CD4-positive, alpha-beta T cell treated with Interleukin-15 for 1 hour (primary cell): ENCODE measurements at places on chromosomes 5 and 9.

GRCh38 chr5:129903466-129904101 is 681 bp upstream of the CHSY3 start:
- no peak for DNase-seq

- no peak for DNase-seq
Observed at GRCh38 chr9:78830301-78830700, 533.4 kb downstream of the PSAT1 start.

DNA sequence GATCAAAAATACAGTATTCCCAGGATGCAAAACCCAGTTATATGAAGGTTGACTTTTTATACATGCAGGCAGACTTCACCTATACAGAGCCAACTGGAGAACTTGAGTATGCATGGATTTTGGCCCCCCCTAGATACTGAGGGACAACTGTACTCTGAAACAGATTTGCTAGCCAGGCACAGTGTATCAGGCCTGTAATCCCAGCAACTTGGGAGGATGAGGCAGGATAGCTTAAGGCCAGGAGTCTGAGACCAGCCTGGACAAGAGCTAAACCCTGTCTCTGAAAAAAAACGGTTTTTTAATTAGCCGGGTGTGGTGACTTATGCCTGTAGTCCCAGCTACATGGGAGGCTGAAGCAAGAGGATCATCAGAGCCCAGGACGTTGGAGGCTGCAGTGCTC is 21.9 kb downstream of the PTBP3 start:
- no peak for DNase-seq

DNA sequence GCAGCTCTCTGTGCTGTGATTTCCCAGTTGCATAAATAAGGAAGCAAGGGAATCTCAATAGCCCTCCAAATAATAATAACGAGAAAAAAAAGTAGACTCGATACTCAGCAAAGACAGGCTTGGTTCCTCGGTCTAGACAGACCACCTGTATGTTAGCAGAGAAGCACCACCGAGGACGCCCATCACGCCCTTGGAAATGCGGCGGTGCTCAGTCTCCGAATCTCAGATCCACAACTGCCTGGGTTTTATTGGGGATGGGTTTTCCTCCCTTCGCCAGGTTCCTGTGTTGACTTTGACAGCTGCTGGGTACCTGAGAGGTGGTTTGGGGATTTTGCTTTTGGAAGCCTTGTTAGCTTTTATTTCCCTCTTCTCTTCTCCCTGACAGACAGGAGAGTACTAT is 7.2 kb downstream of the DAB2IP start:
- DNase-seq: no peak

GRCh38 chr5:150948539-150948938 is 43.8 kb upstream of the ZNF300 start:
- DNase-seq: no peak

- no peak for DNase-seq
Observed at GRCh38 chr5:152623951-152624350, 218.9 kb upstream of the NMUR2 start.

- DNase-seq: no peak
Observed at GRCh38 chr9:94922098-94922607, 195.7 kb downstream of the AOPEP start.

DNA sequence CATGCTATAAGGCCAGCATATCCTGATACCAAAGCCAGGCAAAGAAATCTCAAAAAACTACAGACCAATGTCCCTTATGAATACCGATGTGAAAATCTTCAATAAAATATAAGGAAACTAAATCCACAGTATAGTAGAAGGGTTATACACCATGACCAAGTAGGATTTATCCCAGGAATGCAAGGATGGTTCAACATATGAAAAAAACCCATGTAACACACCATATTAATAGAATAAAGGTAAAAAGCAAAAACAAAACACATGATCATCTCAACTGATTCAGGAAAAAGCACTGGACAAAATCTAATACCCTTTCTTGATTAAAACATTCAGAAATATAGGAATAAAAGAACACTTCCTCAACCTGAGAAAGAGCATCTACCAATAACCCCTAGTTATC is 6.1 kb downstream of the FBXL17 start:
- no peak for DNase-seq

GRCh38 chr9:124950050-124950718 is 9.3 kb upstream of the GOLGA1 start:
- DNase-seq: no peak

DNA sequence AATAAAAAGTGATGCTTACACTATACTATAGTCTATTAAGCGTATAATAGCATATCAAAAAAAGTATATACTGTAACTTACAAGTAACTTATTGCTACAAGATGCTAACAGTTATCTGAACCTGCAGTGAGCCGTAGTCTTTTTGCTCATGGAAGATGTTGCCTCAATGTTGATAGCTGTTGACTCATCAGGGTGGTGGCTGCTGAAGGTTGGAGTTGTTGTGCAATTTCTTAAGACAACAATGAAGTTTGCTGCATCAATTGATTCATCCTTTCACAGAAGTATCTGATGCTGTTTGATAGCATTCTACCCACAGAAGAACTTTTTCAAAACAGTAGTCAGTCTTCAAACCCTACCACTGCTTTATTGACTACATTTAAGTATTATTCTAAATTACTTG is 7.8 kb upstream of the C9orf40 start:
- no peak for DNase-seq

DNA sequence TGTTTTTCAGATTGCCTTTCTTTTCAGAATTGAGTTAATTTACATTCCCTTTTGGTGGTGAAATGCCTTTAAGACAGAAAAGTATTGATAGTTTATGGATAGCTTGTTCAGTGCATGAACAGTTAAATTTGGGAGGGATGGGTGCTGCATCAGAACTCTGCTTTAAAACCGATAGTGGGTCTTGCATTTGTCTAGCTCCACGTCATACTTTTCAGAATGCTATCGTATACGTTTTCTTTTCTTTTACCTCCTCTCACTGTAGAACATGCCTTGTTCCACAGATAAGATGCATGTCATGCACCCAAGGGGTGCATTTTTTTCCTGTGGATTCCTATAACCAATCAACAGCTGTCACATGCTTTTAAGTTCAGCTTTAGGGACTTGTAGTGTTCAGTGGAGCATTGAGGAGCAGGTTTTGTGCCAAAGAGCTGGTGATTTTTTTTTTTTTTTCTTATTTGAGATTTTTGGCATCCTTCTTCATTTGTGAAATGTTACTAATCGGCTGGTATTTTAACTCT is 2.3 kb downstream of the SLC44A1 start:
- DNase-seq: no peak

GRCh38 chr9:122056484-122056883 is 36.6 kb downstream of the TTLL11 start:
- no peak for DNase-seq

GRCh38 chr9:13089666-13090065 is 189.8 kb downstream of the MPDZ start:
- DNase-seq: no peak

DNA sequence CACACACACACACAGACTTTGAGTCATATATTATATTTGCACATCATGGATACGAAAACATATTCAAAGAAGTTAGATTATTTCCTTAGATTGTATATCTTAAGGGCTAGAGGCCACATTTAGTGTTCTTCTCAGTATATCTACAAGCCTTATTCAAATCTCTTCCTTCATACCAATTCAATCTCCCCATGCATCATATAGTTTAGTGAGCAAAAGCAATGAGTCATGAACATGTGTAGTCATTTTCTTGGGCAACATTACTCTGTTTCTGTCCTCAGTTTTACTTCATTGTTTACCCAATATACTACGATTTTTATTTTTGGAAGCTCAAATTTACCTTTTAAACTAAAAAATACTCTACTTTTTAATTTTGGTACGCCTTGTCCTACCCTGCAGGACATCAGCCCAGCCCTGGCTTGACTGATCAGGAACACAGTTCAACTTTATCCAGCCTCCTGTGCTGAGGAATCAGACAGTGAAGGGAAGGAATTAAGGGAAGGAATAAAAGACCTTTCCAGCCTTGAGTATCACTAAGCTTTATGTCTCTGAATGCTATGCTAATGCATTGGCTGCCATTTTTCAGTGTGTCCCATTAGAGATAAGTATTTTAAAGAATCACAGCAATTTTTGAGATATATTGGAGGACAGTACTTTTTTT is 101.7 kb upstream of the FST start:
- no peak for DNase-seq

DNA sequence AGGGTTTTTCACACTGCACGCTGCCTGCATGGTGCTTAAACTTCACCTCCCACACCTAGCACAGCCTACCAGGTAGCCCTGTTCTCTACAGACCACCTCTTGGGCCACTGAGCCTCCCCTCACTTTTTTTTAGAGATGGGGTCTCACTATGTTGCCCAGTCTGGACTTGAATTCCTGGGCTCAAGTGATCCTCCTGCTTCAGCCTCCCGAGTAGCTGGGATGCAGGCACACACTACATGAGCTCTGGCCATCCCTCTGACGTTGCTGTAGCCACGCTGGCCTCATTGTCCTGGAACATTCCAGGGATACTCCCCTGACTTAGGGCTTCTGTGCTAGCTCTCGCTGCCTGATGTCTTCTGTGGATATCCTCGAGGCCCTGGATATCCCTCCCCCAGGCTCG is 7.2 kb upstream of the CACFD1 start:
- no peak for DNase-seq

- no peak for DNase-seq
Observed at GRCh38 chr5:154241021-154241420, 50.5 kb downstream of the GALNT10 start.

GRCh38 chr9:9099646-9100045 is 1300.1 kb upstream of the DMAC1 start:
- no peak for DNase-seq

GRCh38 chr5:40453689-40454088 is 226.0 kb upstream of the PTGER4 start:
- no peak for DNase-seq

DNA sequence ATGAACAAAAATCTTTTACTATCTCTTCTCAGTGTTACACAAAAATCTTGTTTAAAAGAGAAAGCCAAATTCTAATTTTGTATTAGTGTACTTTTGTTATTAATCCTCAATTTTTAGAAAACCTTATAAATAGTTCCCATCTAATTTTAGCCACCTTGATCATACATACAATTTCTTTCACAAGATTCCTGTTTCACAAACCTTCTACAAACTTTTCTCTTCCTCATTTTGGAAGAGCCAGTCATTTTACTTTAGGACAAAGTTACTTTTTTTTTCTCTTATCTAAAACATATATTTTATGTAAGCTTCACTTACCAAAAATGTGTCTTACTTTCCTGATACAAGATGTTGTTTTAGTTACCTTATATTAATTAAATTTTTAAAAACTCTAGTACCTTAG is 161.3 kb downstream of the YIPF5 start:
- no peak for DNase-seq

DNA sequence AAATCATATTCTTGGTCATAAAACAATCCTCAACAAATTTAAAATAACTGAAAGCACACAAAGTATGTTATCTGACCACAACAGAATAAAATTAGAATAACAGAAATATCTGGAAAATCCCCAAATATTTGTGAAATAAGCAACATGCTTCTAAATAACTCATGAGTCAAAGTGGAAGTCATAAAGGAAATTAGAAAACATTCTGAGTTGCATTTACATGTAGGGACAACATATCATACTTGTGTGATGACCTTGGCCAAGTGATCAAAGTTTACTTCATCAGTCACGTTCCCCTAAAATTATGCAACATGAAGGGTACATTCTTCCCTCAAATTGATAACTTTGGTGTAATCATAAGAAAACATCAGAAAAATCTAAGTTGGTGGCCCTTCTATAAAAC is 64.7 kb downstream of the CSF2 start:
- no peak for DNase-seq

- DNase-seq: no peak
Observed at GRCh38 chr5:3526551-3527185, 69.0 kb upstream of the IRX1 start.

- no peak for DNase-seq
Observed at GRCh38 chr5:39400713-39401578, 23.8 kb downstream of the DAB2 start.

DNA sequence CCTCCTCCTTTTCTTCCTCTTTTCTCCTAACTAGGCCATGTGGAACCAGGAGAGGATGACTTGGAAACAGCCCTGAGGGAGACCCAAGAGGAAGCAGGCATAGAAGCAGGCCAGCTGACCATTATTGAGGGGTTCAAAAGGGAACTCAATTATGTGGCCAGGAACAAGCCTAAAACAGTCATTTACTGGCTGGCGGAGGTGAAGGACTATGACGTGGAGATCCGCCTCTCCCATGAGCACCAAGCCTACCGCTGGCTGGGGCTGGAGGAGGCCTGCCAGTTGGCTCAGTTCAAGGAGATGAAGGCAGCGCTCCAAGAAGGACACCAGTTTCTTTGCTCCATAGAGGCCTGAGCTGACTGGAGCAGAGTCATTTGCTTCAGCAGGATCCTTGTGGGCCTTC is 13.7 kb downstream of the NUDT2 start:
- DNase-seq: no peak

- no peak for DNase-seq
Observed at GRCh38 chr5:73295447-73295846, 122.5 kb downstream of the TMEM174 start.

DNA sequence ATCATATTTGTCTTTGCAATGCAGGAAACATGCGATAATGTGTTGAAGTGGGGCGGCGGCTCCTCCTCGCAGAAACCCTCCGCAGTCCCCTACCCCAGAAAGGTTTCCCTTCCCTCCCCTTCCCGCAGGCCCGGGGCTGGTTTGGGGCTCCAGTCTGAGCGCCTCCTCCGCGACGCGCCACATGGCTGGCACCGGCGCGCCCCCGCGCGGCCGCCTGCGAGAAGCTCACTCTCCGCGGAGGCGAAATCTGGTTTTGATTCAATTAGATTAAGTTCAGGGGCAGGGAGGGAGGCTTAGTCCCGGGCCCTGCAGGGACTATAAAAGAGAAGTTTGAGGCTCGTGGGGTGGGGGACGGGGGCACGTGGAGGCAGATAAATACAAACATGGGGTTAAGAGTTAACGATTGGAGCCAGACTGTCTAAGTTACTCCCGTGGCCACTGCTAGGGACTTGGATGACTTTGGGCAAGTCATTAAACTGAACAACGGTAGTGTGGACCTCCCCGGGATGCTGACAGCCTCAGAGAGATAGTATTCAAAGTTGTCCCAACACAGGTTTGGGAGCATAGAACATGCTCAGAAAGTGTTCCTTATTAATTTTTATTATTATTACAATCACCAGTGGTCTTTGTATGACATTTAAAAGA is 69.4 kb downstream of the MSX2 start:
- DNase-seq: peak; percentile 17

DNA sequence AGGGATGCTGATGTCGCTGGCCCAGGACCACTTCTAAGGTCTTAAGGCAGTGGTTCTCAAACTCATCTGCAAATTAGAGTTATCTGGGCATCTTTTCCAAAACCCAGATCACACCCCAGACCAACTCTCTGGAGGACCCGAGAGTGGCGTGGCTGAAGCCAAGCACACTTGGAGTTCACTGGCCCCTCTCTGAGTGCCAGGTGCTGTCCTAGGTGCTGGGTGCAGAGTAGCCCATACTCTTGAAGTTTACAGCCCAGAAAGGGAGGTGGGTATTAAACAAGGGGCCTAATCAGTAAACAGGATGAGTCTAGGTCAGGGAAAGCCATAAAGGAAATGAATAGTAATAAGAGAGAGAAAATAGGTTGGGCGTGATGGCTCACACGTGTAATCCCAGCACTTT is 17.6 kb downstream of the CAMK2A start:
- no peak for DNase-seq

- no peak for DNase-seq
Observed at GRCh38 chr5:40784916-40785315, 13.3 kb downstream of the PRKAA1 start.

- no peak for DNase-seq
Observed at GRCh38 chr9:89536145-89536574, 38.2 kb upstream of the SEMA4D start.

- DNase-seq: no peak
Observed at GRCh38 chr9:7907551-7908337, 108.2 kb upstream of the DMAC1 start.
